ENCODE measurements at places on chromosomes 3 and 15.

DNA sequence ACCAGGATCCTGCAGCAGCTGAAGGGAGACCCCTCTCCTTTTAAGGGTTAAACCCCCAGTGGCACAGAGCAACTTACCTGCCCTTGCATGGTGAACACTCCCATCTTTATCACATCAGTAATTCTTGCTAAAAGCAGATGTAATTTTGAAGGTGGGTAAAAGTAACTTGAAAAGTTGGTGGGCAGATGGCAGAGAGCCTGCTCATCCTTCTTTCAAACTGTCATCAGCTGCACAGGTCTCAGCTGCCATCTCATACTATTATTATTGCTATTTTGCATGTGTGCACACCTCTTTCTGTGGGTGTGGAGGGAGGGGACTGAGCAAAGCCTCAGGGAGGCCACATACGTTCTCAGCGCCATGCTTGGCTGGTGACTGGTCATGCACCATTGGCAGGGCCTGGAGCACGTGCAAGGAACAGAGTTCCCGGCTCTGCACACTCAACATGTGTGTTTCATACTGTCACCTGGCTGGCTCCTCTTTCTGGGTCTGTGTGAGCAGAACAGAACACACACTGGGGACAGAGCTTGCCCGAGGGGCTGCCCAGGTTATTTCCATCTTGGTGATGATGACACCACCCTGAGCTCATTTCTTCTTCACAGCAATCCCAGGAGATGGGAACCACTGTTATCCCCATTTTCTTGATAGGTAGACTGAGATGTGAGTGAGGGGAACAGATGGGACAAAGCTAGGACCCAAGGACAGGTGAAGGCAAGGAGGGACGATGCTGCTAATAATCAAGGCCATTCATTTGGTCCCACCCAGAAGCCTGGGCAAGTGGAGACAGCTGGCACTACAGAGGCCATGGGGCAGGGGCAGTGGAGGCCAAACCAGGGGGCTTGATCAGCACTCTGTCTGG lies 95.8 kb upstream of the KLF13 start:
- no peaks in the 10 kb centered on the region for H3K36me3 ChIP-seq
- no peak overlapping the region for H3K4me3 ChIP-seq
- H3K27ac ChIP-seq: no peak overlapping the region

- H3K36me3 ChIP-seq: peaks cover 5% of the 10 kb centered on the region
- no peaks in the 10 kb centered on the region for H3K27me3 ChIP-seq
- no peak overlapping the region for H3K4me3 ChIP-seq
- H3K27ac ChIP-seq: no peak overlapping the region
- no peak for DNase-seq
- H3K4me1 ChIP-seq: no peaks in the 10 kb centered on the region
Observed at GRCh38 chr3:43542328-43543043, 79.3 kb downstream of the ANO10 start.

GRCh38 chr15:71743861-71744382 lies 66.4 kb upstream of the NR2E3 start:
- no peak for DNase-seq
- H3K4me1 ChIP-seq: no peaks in the 10 kb centered on the region
- no peaks in the 10 kb centered on the region for H3K27me3 ChIP-seq
- H3K27ac ChIP-seq: no peak overlapping the region

DNA sequence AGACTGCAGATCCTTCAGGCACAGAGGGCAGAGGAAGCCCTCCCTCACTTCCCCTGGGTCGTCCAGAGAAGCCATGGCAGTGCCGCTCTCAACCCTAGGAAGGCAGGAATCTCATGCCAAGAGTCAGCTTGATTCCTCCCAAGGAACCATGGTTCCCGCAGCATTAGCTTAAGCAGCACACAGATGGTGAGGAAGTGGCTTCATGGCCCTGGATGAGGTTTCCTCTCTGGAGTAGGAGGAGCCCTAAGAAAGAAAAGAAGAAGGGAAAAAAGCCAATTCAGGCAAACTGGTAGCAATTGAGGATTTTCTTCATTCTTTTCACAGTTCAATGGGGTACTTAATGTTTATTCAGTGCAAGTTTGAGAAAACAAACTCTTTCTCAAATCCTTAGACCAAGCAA lies 2.9 kb downstream of the RBSN start:
- no peak overlapping the region for H3K27ac ChIP-seq
- no peak for DNase-seq
- H3K4me3 ChIP-seq: no peak overlapping the region
- H3K27me3 ChIP-seq: no peaks in the 10 kb centered on the region
- H3K4me1 ChIP-seq: peaks cover 17% of the 10 kb centered on the region

DNA sequence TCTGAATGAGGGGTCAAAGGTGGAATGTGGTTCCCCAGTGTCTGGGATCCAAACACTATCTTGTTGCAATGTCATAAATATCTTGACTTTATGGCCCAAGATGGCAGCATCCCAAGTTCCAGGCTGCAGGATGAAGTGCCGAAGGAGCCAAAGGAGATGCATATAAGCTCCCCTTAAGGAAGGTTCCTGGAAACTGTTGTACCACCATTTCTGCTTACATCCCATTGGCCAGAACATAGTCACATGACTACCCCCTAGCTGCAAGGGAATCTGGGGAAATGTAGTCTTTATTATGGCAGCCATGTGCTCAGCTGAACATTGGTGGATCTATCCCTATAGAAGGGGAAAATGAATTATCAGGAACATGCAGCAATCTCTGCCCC lies 54.3 kb downstream of the BDH1 start:
- H3K27me3 ChIP-seq: no peaks in the 10 kb centered on the region
- H3K4me3 ChIP-seq: no peak overlapping the region
- no peaks in the 10 kb centered on the region for H3K36me3 ChIP-seq

DNA sequence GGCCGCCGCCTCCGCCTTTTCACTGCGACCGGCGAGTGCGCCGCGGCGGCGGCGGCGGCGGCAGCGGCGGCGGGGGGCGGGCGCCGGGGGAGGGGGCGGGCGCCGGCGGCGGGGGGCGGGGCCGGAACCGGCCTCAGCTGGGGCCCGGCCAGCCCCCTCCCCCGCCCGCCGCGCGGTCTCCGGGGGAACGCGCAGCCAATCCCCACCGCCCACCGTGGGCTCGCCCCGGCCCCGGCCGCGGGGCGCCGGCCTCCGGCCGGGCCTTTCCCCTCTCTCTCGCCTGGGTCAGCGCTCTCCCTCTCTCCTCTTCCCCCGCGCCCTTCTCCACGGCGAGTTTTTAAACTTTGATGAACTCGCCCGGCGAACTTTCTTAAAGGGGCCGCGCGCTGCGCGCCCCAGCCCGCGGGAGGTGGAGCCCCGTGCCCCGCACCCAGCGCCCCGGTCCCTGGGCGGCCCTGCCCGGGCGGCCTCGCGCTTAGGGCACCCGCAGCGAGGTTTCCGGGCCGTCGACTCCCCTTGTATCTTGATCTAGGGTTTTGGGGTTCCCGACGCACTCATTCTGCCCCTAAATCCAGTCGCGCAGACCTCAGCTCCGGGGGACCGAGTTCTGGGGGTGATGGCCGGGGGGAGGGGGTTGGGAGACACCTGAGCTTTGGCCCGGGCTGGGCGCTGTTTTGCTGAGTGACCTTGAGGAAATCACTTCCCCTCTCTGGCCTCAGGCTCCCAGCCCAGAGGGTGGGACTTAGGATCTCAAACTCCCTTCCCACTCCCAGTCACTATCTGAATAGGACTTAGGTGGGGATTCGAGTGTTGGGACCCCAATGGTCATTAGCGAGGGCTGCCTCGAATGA lies at the start of gene RBPMS2:
RBPMS2 (minus strand) TSS at position 39 of the 851 bp plus-strand sequence. CDS start 270 bp downstream, outside the sequence.
- peak within 1 kb of the TSS; percentile 60 for H3K27ac ChIP-seq
- peaks cover 11% of the 10 kb centered on the region for H3K4me1 ChIP-seq
- H3K36me3 ChIP-seq: no peaks in the 10 kb centered on the region
- peaks cover 17% of the 10 kb centered on the region for H3K27me3 ChIP-seq

GRCh38 chr3:10619989-10620832 lies 114.8 kb upstream of the ATP2B2 start:
- H3K4me3 ChIP-seq: no peak overlapping the region
- no peaks in the 10 kb centered on the region for H3K4me1 ChIP-seq
- no peaks in the 10 kb centered on the region for H3K36me3 ChIP-seq
- no peak overlapping the region for H3K27ac ChIP-seq

DNA sequence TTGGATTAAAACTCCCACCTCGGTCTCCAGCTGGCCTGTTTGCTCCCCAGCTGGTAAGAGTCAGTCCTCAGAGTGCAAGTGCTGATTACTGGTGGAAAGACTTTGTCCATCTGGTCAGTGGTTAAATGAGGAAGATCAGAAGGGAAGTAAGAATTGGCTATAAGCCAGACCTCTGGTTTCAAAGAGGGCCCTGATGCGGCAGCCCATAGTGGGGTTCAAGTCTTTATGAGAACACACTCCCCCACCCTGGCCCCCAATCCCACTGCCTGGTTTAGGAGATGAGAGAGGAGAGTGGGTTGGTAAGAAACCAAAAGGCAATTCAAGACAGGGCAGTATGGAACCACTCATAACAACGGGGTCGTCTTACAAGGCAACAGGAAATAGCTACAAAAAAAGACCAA lies 65.0 kb downstream of the FRMD4B start:
- no peaks in the 10 kb centered on the region for H3K27me3 ChIP-seq
- H3K27ac ChIP-seq: peak overlapping the region; percentile 8

- no peaks in the 10 kb centered on the region for H3K4me1 ChIP-seq
- H3K27ac ChIP-seq: no peak overlapping the region
- no peak overlapping the region for H3K4me3 ChIP-seq
- DNase-seq: no peak
Observed at GRCh38 chr15:37907136-37907535, 27.3 kb upstream of the TMCO5A start.

- H3K4me1 ChIP-seq: no peaks in the 10 kb centered on the region
- H3K4me3 ChIP-seq: no peak overlapping the region
- no peaks in the 10 kb centered on the region for H3K36me3 ChIP-seq
- peak; percentile 28 for DNase-seq
Observed at GRCh38 chr3:13705702-13706280, 156.9 kb downstream of the FBLN2 start.

DNA sequence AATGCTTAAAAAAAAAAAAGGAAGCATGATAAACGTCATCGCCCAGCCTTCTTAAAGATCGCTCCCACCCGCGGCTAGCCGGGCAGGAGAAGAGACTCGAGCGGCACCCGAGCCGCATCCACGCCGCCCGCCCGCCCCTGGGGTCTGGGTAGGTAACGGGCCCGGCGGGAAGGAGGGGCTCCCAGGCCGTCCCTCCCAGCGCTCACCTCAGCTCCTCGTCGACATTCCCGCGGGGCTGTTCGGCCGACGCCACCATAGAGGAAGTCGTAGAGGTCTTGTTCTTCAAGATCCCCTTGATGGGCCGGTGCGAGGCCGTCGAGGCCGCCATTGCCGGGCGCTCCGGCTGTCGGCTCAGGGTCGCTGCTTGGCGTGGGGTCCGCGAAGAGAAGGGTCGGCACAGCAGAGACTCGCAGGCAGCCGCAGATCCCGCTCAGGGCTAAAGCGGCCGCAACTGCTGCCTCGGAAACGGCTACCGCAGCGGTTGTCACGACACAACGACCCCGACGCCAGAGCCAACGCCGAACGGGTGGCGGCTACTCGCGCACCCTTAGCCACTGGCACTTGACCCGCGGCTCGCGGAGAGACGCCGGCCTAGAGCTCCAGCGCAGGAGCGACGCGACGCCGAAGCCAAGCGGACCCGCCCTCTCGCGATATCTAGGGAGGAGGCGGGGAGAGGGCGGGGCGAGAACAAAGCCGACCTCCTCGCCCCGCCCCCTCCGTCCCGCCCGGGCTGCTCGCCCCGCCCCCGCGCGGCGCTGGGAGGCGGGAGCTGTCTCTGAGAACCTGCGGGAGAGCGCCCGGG lies at the start of gene PPP1R2:
PPP1R2 (minus strand) TSS at position 628 of the 802 bp plus-strand sequence; CDS start at position 328, 300 bp downstream.
- peak; percentile 94 for DNase-seq
- peaks cover 66% of the 10 kb centered on the region for H3K4me1 ChIP-seq
- H3K27me3 ChIP-seq: no peaks in the 10 kb centered on the region

- no peaks in the 10 kb centered on the region for H3K4me1 ChIP-seq
- no peak overlapping the region for H3K4me3 ChIP-seq
- no peak for DNase-seq
- H3K36me3 ChIP-seq: no peaks in the 10 kb centered on the region
Observed at GRCh38 chr3:86740751-86741150, 250.2 kb downstream of the VGLL3 start.

DNA sequence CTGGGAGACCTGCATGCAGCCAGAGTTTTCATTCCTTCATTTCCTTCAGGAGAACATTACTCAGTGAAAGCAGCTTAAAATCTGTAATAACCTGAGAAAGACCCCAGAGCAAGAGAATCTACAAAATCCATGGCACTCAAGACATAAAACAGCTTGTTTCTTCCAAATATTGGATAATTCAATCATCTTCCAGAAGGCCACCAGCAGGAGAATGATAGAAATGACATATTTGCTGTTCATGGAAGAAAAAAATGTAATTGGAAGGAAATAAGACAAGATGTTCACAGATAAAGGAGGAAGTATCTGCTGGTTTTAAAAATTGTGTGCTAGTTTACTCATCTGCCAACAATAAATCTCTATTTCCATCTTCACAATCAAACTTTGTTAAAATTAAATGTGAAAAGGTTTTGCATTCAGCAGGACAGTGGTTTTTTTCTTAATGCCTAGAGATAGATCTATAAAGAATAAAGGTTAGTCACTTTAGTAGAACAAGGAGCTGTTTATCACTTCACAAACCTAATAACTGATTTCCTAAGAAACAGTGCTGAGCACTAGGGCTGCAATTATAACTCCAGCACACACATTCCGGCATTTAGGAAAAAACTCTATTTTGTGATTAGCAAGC lies 530.8 kb downstream of the NSUN3 start:
- no peak overlapping the region for H3K27ac ChIP-seq
- DNase-seq: no peak
- H3K36me3 ChIP-seq: no peaks in the 10 kb centered on the region
- H3K27me3 ChIP-seq: no peaks in the 10 kb centered on the region
- no peaks in the 10 kb centered on the region for H3K4me1 ChIP-seq

DNA sequence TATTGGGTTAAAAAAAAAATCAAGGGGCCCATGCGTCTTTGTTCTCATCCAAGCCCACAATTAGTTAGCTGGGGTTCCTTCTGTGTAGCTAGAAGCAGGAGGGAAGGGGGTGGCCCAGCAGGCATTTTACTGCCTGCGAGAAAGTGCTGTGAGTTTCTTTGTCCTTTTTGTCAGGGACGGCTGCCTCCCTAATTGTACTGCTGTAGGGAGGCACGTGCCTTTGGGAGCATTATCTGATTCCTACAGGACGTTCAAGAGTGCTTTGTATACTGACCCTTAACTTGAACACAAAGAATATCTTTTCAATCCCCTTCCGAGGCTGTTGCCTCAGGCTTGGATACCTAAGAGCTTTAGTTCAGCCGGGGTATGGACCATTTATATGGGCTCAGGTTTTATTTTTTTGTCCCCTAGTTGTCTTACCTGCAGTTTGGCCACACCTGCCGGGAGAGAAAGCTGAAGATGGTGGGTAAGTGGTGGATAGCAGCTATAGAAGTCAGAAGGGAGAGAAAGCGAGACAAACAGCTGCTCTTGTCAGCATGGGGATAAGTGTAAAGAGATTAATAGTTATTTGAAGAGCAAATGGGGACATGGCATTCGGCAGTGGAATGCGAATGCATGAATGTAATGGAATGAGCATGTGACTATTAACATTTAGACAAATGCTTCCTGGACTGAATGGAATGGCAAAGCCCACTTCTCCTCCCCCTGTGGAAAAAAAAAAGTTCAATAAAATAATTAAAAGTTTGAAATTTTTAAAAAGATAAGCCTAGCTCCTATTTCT lies 175.2 kb downstream of the TP63 start:
- peaks cover 20% of the 10 kb centered on the region for H3K4me1 ChIP-seq
- H3K36me3 ChIP-seq: no peaks in the 10 kb centered on the region
- no peaks in the 10 kb centered on the region for H3K27me3 ChIP-seq
- no peak overlapping the region for H3K4me3 ChIP-seq
- peak overlapping the region; percentile 7 for H3K27ac ChIP-seq
- DNase-seq: no peak

Measured in suprapubic skin (tissue), 4 donors.